ENCODE measurements at places on chromosomes 3 and 15.

- no peak for DNase-seq
These were observed 537.4 kb downstream of the TUSC7 start for GRCh38 chr3:117246771-117247555.

DNA sequence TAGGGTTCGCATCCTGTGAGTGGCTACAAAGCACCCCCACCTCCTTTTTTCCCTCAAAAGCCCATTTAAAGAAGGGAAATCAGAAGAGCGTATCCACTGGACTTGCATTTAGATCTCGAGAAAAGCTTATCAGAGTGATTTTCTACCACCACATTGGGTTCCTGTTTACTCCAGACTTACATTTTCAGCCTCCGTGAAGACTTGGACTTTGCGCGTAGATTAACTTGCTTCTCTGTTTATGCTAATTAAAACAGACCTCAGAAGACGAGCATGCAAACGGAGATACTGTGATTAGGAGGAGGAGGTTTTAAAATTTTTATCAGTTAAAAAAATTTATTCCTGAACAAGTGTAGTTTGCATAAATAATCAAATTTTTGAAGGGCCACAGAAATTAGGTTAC lies 115.7 kb downstream of the AKAP13 start:
- no peak for DNase-seq

GRCh38 chr3:157414861-157415260 lies 21.8 kb upstream of the PTX3 start:
- DNase-seq: no peak

DNA sequence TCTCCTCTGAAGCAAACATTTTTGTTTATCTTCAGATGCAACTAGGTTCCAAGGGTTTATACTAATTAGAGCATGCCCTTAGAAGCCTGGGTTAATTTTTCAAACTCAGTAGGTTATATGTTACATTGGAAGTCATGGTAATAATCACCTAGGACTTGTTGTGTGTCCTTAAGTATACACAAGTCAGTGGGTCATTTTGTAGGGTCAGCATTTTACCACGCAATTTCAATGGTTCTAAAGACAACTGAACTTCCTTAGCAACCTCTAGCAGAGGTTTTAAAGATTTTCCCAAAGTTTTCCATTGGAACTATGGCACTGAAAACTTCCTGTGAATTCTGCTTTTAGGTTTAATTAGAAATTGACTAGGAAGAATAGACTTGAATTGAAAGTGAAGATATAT lies 99.6 kb upstream of the NANOGP8 start:
- DNase-seq: no peak

- no peak for DNase-seq
These were observed 247.1 kb downstream of the BBX start for GRCh38 chr3:107769882-107770281.

DNA sequence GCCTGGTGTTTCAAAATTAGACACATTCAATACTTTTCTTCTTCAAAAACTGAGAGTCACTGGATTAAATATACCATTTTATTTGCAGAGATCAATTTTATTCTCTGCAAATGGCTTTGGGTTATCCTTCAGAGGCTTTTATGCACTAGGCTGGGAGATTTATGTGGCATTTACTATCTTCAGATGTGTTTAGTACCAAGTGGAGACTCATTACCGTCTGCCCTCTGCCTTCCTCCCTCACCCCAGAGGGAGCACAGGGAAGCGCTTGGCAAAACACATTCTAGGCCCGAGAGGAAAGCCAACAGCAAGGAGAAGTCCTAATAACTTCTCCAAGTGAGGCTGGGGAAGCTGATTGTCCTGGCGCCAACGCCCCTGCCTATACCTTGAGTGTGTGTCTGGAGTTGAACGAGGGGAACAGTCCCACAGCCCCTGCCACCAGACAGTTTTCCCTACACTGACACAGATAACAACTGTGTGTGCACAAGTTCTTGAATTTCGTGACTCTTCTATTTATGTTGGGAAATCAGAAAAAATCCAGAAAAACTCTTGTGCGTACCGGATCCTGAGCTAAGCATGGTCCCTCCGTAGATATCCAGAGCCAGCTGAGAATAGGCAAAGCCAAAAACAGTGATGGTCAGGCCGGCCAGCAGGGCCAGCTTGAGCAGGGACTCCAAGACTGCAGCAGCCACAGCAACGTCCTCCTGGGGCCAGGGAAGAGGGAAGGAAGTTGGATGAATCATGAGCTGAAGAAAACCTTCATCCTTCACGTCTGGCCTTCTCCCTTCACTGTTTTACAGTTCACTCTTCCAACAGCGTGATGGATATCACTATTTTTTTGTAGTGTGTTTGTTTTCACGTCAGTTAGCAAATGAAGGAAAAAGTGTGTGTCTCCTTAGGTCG lies 26.6 kb downstream of the RFT1 start:
- DNase-seq: no peak

DNA sequence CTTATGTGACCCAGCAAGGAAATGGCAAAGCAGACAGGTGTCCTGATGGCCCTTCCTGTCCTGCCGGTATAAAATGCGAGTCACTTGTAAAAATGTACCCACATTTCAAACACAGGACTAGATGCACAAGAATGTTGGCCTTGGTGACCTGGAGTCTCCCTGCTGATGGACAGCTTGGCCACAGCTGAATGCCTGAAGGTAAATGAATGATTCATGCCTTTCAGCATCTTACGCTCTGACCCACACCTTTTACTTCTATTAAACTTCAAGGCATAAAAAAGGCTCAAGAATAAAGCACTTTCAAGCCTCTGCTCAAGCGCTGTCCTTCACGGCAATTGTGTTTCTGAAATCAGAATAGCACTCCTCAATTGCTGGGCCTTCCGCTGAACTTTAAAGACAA lies 228.0 kb upstream of the SLCO3A1 start:
- no peak for DNase-seq

GRCh38 chr3:107846279-107846852 lies 244.5 kb downstream of the CD47 start:
- no peak for DNase-seq

DNA sequence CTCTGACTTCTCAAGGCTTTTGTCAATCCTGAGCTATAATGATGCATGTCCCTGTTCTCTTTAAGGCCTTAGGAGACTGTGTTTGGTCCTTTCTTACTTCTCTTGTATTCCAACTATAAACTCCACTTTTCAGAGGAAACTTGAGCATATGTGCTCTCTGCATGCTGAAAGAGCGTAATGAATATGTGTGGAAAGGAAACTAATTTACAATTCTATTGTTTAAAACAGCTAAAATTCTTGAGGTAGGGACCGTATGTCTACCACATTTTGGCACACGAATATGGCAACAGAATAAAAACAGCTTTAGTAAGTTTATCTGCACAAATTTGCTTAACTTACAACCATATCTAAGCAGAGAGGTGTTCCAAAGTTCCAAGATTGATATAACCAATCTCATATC lies 242.0 kb upstream of the DCBLD2 start:
- DNase-seq: no peak

DNA sequence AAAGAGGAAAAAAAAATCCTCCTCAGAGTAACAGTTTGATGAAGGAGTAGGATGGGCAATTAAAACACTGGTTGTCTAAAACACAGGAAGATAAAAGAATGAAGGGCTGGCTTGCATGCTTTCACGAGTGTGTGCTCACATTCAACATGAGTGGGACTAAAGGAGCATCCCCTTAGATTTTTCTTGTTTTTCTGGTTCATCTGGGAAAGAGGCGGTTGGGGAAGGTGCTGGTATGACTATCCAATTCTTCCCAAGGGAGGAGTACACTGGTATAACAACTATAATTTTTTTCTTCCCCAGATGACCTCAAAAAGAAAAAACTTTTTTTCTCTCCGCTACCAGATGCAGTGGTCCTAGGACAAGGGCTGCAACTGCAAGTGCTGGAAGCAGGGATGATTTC lies 143.7 kb downstream of the MYO9A start:
- DNase-seq: no peak
